Caki2 (cell line): ENCODE measurements at places on chromosomes 4 and X. TPM values are rescaled to one million over a fixed set of nuclear protein-coding genes. Genes with fewer than 3 reads are reported as not detected.

GRCh38 chr4:19372390-19372789, 879.3 kb upstream of the SLIT2 start:
- no peak for DNase-seq

GRCh38 chr4:69156913-69157312, 57.6 kb downstream of the UGT2B11 start:
- no peak for DNase-seq

DNA sequence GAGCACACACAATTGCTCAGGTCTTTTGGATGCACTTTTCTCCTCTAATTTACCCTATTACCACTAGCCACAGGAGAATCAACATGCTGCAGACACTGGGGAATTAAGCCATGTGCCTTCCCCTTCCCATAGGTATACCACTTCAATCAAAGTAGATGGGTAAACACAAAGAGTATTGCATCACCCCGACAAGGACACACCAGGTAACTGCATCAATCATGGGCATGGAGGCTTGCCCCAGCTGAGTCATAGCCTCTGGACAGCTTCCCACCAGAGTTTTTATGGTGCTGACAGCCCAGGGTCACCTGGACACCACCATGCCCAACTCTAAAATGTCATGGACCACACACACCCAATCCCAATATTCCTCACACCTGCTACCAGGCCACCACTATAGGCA, 197.2 kb upstream of the AR start:
- DNase-seq = no peak

DNA sequence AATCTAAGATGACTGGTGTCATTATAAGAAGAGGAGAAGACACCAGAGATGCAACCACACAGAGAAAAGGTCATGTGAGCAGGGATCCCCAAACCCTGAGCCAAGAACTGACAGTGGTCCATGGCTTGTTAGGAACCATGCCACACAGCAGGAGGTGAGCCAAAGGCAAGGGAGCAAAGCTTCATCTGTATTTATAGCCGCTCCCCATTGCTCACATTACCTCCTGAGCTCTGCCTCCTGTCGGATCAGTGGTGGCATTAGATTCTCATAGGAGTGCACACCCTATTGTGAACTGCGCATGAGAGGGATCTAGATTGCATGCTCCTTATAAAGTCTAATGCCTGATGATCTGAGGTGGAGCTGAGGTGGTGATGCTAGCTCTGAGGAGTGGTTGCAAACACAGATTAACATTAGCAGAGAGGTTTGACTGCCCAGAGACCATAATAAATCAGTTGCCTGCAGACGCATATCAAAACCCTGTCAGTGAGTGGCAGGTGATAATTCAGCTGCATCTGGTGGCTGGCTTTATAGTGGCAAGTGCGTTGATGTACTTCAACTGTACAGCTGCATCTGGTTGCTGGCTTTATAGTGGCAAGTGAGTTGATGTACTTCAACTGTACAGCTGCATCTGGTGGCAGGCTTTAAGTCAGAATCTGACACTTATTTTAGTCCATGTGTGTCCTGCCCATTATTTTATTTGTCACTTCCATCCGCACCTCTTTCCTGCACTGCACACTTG, 19.8 kb upstream of the CXCL2 start:
- DNase-seq = no peak

GRCh38 chrX:133880032-133880443, 105.4 kb downstream of the GPC3 start:
- no peak for DNase-seq

- no peak for DNase-seq
These were observed 264.0 kb downstream of the TRIML1 start for GRCh38 chr4:188403272-188403671.

- DNase-seq = peak; percentile 23
These were observed 17.1 kb upstream of the MAP7D3 start for GRCh38 chrX:136268051-136269048.

- DNase-seq = no peak
These were observed 266.0 kb upstream of the IL1RAPL1 start for GRCh38 chrX:28321286-28321685.

VCX3A gene
- not detected in 2 replicates for total RNA-seq

BTC gene
- 0.61 and 4.5 TPM in 2 replicates for total RNA-seq

PCDH18 gene
- total RNA-seq = not detected in 2 replicates

SMIM10 gene
- 11.8 and 20.0 TPM in 2 replicates for total RNA-seq

PPP4R3C gene
- not detected in 2 replicates for total RNA-seq

YIPF7 gene
- total RNA-seq = not detected in 2 replicates
